Fibroblast of skin of left biceps (primary cell): ENCODE measurements at places on chromosomes 2 and 18.
A peak's percentile ranks its signal among the peaks of the same experiment; 100 is the strongest.

- DNase-seq, result peak; percentile 29
These were observed 1693.4 kb upstream of the SLC39A10 start for GRCh38 chr2:193963472-193964119.

DNA sequence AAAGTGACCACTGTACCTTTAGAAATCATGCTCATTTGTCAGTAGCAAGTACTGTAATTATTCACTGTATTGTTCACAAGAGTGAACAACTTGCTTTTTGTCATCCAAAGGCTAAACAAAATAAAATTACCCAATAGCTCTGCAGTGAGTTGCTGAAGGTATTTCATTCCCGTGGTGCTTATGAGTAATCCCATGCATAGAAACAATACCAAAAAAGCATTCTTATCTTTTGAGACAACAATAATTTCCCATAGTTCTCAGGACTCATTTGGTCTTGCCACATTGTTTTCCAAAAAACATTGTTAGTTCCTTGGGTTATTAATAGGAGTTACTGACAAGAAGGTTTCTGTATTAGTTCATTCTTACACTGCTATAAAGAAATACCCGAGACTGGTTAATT lies 503.2 kb upstream of the FAM98A start:
- no peak for DNase-seq

DNA sequence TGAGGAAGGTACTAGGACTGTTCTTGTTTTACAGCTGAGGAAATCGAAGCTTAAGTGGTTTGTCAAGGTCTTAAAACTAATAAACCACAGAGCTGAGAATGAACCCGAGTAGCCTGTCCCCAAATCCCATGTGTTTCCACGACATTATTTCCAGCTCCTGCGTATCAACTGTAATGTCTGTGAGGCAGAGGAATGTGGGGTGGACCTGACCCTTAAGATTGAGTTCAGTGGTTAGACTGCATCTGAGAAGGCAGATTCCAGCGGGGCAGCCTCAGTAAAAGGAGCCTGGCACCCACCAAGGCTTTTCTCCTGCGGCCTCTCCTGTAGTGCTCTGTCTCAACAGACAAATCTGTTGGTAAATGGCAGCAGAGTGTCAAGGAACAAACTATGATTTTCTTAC lies 81.9 kb upstream of the TMEM178A start:
- no peak for DNase-seq

DNA sequence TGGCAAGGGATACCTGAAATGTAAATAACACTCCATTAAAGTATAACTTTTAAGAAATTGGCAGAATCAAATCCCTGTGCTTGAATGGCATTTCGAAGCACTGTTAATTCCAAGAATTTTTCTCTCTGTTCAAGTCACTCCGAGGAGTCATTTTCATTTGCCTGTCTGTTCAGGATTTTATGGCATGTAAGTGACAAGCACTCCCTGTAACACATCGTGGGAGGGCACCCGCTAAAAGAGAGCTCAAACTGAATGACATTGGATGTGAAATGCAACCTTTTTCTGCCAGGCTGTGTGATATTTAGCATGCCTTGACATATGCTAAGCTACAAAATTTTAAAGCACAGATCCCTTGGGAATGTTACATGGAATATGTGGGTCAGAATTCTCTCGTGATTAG lies 339.6 kb downstream of the LRRTM1 start:
- DNase-seq, result no peak

DNA sequence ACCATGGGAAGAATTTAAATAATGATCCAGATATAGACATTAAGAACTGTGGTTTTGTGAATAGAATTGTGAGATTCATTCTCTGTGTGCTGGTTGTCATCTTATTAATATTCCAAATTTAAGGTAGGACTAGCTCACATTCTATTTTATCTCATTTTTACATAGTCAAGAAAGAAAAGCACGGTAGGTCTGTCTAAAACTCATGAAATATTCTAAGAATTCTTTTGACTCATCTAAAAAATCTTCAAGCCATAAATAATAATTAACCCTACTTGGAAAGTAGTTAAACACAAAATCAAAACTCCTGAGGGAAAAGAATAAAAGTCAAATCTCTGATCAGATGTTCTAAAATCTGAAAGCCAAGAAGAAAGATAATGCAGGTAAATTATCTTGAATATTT lies 388.8 kb upstream of the CHAC2 start:
- DNase-seq, result no peak

GRCh38 chr2:159262226-159262625 lies 24.3 kb downstream of the WDSUB1 start:
- no peak for DNase-seq

DNA sequence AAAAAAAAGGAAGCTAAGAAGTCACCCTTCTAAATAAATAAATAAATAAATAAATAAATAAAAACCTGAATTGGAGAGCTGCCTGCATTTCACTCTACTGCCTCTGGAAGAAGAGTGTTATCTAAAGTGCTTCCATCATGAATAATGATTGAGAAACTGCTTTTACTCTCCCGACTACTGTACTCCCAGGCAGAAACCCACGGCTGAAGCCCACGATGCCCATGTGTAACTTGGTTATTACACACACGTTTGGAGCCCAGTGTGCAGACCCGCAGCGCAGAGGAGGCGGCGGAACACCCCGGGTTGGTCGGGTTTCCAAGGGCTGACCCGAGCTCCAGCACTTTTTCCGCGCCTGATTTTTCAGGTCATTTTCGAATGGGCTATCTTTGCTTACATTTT lies 697 bp upstream of the SPATS2L start:
- DNase-seq, result no peak

- no peak for DNase-seq
These were observed 89.9 kb downstream of the LYPD6 start for GRCh38 chr2:149420053-149420963.

GRCh38 chr18:54718408-54718773 lies 109.9 kb upstream of the RAB27B start:
- no peak for DNase-seq

DNA sequence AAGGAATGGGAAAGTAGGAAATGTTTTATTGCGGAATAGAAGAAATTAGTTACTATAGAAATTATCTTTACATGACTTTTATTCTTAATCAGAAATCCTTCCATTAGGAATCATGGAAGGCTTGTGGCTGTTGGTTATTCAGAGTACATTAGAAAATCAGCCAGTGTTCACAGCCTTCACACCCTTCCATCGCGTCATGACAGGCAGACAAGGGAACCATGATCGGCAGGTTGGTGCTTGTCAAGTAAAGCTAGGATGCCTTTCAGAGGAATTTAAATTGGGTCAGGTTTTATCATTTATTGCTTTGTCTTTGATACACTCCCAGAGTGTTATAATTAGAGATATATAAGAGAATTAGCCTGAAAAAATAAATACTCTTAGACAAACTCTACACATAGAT lies 400.6 kb downstream of the THSD7B start:
- no peak for DNase-seq

DNA sequence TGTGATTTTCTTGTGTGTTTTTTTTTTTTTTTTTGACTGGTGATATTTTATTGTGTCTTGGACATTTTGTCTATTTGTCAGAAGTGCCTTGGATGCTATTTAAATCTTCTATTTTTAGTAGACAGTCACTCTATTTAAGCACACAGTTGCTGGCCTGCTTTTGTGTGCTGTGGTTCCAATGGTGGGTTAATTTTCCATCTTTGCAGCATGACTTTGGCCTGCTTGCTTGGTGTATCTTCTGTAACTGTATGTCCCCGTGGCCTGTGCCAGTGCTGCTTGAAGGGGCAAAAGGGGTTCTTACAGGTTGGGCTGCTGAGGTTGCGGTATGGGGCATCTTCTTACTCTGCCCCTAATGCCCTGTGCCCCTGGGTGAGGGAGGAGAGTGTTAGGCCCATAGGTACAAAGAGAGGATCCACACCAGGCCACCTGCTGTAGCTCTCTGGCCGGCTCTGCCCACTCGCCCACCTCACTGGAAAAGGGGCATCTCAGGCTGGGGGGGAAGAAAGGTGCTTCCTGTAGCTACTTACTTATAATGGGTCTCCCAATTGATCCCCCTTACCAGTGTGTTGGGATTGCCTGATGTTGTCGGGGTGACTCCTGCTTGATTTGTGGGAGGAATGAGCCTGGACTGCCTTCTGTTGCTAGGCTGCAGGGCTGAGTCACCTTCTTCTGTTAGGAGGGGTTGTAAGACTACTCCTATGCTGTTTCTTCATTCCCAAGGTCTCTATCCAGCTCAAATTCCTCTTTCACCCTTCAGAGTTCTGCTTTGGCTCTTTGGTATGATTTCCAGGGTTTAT lies 490.0 kb upstream of the HS6ST1 start:
- no peak for DNase-seq

DNA sequence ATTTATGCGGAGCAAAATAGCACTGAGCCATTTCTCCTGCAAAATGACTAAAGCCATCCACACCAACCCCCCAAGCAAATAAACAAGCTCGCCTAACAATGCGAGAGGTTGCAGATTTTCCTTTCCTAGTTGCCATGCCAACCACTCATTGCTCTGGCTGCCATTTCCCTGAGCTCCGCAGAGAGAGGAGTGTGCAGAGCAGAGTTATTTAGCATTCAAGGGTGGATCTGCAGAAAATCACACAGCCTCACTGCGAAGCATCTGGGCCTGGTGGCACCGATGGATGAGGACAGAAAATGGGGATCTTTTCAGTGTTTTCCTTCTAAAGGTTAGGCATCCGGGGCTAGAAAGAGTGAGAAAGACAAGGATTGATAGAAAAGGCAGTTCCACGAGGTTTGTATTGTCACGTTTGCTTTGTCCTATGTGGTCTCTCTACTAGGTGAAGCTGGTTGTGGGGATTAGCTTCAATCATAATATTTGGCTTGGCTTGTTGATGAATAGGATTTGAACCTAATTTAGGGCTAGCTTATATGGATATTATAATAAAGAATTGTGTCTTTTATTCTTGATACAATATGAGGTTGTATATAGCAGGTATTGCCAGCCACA lies 110.2 kb upstream of the UNC80 start:
- no peak for DNase-seq

GRCh38 chr18:23935804-23936203 lies 78.8 kb upstream of the TTC39C start:
- DNase-seq, result no peak

DNA sequence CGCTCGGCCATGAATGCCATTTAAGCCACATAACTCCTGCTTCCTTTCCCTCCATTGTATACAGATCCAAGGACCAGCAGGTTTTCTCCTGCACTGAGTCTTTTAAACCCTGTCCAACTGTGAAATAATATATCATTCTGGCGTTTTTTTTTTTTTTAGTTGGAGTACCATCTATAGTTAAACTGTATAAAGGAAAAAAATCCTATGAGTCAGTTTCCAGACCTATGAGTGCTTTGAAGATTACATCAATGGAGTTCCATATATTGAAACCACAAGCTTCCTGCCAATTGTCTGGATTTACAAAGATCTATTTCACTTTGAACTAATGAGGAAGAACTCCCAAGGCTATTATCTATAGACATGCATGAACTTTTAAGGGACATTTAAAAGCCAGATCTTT lies 2.4 kb upstream of the MALT1 start:
- no peak for DNase-seq

- no peak for DNase-seq
These were observed 8.0 kb upstream of the ANO7 start for GRCh38 chr2:241180495-241180894.

- no peak for DNase-seq
These were observed 120.5 kb downstream of the BCL2 start for GRCh38 chr18:63198868-63199742.

- no peak for DNase-seq
These were observed 487.6 kb downstream of the TMEM182 start for GRCh38 chr2:103249462-103249861.

DNA sequence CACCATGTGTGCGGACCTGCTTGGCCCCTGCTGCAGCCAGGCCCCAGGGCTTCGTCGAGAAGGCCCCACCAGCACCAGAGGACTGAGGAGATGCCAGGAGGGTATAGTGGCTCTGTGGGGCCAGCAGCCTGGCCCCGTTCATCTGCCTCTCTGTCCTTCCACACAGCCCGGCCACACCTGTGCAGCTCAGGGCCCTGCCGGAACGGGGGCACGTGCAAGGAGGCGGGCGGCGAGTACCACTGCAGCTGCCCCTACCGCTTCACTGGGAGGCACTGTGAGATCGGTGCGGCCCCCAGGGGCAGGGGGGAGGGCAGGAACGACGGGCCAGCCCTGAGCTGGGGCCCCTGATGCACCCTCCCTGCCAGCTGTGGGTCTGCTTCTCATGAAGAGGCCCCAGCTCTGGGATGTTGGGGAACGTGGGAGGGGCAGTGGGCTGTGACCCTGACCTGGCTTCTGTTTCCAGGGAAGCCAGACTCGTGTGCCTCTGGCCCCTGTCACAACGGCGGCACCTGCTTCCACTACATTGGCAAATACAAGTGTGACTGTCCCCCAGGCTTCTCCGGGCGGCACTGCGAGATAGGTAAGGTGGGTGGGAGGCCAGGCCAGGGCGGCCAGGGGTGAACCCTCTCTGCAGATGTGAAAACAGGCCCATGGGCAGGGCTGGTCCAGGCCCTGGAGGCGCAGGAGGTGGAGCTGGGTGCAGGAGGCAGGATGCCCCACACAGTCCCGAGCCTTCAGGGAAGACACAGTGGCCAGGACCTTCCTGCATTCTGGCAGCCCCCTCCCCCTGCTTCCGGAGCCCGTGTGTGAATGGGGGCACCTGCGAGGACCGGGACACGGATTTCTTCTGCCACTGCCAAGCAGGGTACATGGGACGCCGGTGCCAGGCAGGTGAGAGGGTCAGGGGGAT lies 50.3 kb downstream of the MTERF4 start:
- DNase-seq, result no peak

DNA sequence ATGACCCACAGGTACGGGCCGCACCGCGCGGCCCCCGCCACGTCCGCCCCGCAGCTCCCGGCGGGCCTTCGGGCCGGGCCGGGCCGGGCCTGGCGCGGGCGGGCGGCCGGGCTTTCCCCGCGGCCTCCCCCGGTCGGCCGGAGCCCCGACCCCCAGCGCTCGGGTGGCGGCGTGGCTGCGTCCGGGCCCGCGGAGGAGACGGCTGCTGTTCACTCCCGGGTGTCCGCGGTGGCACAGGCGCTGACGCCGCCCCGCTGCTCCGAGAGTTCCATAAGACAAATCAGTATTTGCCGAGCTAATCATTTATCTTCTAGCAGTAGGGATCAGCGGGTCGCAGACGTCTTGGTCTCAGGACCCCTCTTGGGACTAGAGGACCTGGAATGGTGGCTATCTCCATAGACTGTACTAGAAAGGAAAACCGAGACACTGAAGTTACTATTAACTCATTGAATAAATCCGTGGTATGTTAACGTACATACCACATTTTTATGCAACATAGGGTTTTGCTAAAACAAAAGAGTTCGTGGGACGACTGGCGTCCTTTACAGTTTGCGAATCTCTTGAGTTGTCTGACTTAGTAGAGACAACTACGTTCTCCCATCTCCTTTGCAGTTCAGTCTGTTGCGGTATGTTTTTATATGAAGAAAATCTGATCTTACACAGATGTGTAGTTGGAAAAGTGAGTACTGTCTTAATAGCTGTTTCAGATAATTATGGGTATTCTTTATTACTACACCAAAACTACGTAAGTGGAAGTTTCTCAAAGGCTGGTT lies 500 bp downstream of the LIMS1 start:
- DNase-seq, result no peak
